ENCODE measurements at places on chromosomes 5 and 9.

DNA sequence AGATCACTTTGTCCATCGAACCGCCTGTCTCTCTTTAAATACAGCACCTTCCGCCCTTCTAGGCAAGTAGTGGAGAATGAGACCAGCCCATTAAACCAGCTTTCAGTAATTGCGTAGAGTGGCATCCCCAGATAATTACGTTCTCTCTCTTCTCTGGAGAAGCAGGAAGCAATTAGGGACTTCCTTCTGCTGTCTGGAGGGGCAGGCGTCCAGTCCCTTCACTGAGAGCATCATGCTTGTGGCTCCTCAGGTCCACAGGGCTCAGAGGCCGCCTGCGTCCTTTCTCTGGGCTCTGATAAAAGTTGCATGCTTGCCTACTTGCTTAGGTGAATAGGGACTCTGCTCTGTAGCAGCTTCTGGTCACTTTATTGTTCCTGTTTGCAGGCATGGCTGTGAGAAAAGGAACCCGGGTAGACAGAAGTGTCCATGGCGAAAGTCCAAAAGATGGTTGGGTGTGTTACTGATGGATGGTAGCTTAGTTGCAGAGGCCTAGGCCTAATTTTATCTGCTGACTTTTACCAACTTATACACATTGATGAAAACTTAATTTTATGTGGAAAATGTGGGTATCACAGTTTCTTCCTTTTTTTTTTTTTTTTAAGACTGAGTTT lies 299.1 kb upstream of the PANK3 start:
- DNase-seq: no peak

- no peak for DNase-seq
Observed at GRCh38 chr5:62783374-62784057, 204.9 kb downstream of the LRRC70 start.

DNA sequence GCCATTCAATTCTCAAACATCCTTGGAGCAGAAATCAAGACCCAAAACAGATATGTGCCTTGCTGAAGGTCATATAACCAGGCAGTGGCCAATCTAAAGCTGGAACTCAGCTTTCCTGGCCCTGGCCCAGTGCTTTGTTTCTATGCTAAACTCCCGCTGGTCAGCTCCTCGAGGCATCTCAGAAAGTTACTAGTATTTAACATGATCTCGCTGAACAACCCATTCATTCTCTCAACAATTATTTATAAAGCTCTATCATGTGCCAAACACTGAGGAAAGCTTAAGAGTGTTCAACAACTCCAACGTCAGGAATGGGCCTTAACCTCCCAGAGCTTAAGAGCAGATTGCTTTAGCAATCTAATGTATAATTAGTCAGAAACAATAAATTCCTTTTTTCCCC lies 54.0 kb downstream of the FOXD1 start:
- DNase-seq: no peak

DNA sequence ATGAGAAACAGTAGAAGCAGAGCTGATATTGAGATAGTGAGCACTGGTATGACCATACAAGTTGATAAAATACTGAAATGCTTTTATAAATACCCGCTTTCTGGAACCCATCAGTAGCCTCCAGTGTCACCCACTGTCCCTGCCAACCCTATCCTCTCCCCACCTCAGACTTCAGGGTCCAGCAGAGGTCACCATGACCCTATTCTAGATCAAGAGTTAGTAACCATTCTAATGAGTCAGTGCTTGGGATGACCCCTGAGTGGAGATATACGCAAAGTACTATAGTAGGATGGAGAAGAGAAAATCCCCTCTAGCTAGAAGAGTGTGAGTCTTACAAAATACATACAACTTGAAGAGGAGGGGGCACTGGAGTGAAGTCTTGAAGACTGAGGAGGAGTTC lies 297.9 kb upstream of the BRINP1 start:
- no peak for DNase-seq

DNA sequence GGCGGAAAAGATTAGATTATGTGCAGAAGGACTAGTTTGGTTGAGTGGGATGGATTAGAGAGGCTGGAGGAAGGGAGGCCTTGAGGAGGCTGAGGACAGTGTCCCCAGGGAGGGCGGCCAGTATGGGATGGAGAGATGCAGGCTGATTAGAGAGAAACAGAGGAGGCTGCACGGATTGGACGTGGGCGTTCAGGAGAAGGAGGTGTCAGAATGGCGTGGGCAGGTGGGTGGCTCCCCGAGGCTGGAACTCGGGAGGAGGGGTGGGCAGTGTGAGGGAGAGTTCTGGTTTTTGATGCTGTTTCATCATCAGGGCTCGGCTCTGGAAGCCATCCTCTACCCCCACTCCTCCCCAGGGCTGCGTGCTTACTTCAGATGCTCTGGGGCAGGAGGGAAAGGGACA lies 13.0 kb downstream of the CDHR2 start:
- DNase-seq: no peak

GRCh38 chr9:108691614-108692013 lies 164.2 kb downstream of the ACTL7B start:
- DNase-seq: no peak

- DNase-seq: no peak
Observed at GRCh38 chr5:125835293-125836172, 587.7 kb upstream of the GRAMD2B start.

Measured in NCI-H510A (cell line).